ENCODE measurements at places on chromosomes 1 and 21.
A peak's percentile ranks its signal among the peaks of the same experiment; 100 is the strongest.

GRCh38 chr1:73711089-73711488, 486.9 kb downstream of the LRRIQ3 start:
- no peak for DNase-seq

GRCh38 chr1:26889551-26890466, at the start of gene GPN2:
TSS of gene GPN2 (minus strand) at chr1:26890283. CDS start at chr1:26890096, 187 bp downstream.
- DNase-seq, result peak; percentile 62

DNA sequence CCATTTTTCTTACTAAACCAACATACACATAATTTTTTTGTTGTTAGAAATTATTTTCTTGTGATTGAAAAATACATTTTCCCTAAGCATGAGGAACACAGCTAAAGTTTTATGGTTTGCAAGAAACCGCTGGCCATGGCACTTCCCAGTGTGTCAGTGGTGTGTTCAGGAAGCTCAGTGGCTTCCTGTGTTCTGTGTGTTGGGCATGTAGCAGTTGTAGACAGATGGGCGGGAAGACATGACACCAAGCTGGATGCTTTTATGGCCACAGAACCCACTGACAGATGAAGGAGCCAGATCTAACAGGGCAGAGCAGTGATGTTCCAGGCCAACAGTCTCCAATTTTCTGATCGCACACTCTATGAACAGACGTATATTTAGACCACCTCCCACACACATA, 119.8 kb downstream of the GALNT2 start:
- DNase-seq, result no peak

DNA sequence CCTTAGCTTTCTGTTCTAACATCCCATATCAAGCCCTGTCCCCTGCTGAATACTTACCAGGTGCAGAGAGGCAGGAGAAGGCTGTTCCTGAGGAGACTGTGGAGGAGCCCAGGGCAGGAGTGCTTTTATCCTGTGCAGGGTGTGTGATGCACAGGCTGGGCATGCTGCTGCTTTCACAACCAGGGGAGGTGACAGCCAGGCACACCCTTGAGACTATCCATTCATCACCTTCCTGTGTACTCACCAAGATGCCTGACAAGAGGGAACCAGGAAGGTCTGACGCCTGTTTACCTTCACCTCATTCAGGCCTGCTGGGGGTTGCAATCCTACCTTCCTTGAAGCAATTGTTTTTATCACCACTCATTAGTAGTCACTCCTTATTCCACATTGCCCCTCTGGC, at the start of gene LCE3E:
Gene LCE3E, minus strand, starts transcription at position 100 of the 400 bp plus-strand sequence. CDS start 572 bp downstream, outside the sequence.
- DNase-seq, result no peak

DNA sequence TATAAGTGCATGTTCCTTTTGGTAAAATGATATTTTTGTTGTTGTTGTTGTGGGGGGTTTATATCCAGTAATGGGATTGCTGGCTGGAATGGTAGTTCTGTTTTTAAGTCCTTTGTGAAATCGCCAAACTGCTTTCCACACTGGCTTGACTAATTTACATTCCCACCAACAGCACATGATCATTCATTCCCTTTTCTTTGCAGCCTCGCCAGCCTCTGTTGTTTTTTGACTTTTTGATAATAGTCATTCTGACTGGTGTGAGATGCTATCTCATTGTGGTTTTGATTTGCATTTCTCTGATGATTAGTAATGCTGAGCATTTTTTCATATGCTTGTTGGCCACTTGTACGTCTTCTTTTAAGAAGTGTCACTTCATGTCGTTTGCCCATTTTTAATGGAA, 188.5 kb upstream of the CHRM3 start:
- no peak for DNase-seq

DNA sequence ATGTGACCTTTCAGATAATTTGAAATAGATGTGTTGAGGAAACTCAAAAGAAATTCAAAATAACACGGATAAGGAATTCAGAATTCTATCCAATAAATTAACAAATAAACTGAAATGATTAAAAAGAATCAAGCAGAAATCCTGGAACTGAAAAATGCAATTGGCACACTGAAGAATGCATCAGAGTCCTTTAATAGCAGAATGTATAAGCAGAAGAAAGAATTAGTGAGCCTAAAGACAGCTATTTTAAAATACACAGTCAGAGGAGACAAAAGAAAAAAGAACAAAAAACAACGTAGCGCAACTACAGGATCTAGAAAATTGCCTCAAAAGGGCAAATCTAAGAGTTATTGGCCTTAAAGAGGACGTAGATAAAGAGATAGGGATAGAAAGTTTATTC, 99.6 kb upstream of the SAMSN1 start:
- DNase-seq, result no peak

DNA sequence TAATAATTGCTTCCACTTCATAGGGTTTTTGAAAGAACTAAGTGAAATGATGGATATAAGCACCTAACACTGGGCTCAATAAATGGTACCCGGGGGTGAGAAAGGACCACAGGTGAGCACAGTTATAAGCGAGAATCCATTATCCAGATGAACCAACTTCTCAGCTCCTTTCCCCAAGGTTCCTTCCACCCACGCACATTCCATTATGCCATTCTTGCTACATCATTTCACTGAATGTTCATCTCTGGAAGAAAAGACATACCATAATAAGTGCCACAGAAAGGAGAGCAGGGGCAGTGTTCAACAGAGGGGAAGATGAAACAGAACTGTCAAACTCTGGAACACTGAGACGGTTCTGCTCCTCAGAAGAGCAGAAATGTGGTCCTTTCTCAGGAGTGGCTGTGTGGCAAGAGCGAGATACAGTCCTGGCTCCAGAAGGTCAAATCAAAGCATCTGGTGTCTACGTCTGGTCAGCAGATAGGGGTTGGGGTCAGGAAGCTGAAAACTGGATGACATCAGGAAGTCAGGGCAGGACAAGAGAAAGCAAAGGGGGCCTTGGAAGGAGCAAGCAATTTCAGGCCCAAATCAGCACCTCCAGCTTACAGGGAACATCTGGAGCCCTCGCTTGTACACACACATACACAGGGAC, 255.4 kb upstream of the TMEM51 start:
- no peak for DNase-seq

GRCh38 chr1:42264511-42265190, 70.4 kb downstream of the FOXJ3 start:
- DNase-seq, result no peak

GRCh38 chr1:193069748-193070385, 10.5 kb downstream of the RO60 start:
- DNase-seq, result no peak

GRCh38 chr1:193944454-193944853, 758.0 kb upstream of the B3GALT2 start:
- DNase-seq, result no peak

DNA sequence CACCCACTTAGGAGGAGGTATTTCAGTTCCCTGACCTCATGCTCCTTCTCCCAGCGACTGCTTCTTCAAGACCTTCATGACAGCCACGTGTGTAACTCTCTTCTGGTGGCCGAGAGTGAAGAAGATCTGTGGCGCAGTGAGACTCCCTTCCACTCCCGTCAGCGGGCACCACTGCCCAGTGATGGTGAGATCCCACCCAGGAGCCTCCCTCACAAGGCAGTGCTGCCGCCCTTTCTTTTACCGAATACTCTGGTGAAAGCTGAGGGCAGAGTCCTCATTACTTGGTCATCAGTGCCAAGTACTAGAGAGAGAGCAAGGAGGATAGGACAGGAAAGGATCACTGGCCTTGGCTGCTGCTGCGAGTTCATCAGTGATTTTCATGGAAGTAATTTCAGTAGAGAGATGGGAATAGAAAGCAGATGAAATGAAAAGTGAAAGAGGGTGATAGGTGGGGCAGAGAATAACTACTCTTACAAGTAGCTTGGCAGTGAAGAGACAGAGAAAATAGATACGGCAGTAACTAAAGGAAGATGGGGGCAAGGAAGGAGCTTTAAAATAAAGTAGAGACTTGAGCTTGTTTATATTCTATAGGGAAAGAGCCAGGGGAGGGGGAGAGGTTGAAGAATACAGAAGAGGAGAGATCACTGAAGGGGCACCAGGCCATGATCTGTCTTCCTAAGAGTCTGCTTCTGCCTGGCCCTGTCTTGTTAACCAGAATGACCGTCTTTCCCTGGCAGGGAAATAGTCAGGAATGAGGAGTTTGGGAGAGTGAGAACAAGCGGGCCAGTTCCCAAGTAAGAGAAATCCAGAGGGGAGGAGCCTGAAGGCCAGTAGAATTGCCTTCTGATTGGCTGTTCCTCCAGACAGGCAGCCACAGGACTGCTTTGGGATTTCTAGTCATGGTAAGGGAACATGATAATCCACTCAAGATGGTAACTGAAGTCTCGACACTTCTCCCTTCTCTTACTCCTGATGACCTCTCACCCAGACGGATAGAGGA, 18.3 kb downstream of the HYI start:
- no peak for DNase-seq

- DNase-seq, result no peak
Observed at GRCh38 chr21:44375281-44375651, 21.8 kb downstream of the TRPM2 start.

DNA sequence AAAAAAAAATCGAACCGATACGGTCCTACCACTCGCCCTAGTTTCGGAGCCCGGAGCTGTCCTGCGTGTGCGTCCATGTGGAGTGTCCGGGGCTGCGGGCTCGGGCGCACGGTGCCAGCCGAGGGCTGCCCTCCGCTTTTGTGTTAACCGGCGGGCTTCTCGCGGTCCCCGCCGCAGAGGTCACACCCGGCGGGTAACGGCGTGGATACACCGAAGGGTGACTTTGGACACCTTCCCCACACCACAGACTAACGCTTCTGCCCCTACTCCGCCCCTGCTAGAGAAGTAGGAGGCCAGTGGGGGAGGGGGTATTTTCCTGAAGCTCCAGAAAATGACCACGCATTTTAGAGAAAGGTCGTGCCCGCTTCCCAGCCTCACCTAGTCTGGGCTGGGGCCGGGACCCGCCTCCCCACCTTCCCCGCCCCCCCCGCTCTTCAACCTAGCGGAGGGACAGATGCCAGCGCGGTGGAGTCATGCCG, 609 bp upstream of the ATF3 start:
- no peak for DNase-seq

DNA sequence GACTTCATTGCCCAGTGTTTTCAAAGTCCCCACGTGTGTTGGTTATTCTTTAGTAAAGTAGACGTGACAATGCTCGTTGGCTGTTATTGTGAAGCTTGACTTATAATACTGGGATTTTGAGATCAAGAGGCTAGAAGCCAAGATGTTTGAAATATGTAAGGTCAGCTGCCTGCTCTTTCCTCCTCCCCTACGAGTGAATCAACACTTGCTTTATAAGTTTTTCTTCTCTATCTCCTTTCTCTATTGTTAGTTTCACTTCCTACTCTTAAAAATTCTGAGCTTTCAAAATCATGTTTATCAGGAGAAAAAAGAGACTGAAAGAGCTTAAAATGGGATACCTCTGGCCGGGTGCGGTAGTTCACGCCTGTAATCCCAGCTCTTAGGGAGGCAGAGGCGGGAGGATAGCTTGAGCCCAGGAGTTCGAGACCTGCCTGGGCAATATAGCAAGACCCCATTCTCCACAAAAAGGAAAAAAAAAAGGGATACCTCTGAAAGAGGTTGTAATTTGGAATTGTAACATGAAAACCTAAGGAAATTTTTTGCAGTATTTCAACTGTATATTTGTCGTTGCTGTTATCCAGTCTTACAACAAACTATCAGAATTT, 72.0 kb downstream of the EPB41 start:
- no peak for DNase-seq

DNA sequence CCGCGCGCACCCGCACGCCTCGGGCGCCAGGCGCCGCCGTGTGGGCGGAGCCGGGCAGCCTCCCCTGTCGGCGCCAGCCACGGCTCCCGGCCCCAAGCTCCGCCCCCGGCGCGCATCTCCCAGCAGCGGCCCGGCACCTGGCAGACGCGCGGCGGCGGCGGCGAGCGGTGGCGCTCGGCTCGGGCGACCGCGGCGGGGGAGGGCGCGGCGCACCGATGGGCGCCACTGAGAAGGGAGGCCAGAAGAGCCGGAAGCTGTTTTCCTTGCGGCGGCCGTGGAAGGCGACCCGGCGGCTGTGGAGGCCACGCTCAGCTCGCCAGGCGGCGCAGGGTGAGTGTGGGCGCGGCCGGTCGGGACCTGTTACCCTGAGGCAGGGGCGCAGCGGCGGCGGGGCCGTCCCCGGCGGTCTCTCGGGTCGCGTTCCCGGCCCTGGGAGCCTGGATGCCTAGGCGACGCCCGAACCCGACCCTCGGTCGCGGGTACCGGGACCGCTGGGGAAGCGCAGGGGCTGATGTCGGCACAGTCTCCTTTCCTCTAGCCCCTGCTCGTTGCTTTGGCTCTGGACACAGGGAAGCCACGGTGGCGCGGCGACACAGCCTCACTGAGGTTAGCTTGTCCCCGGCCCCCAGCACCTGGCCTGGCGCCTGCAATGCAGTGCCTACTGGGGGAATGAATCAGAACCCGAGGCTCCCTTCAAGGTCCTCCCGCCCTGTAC, 54.9 kb upstream of the DNAJC6 start:
- DNase-seq, result peak; percentile 53

DNA sequence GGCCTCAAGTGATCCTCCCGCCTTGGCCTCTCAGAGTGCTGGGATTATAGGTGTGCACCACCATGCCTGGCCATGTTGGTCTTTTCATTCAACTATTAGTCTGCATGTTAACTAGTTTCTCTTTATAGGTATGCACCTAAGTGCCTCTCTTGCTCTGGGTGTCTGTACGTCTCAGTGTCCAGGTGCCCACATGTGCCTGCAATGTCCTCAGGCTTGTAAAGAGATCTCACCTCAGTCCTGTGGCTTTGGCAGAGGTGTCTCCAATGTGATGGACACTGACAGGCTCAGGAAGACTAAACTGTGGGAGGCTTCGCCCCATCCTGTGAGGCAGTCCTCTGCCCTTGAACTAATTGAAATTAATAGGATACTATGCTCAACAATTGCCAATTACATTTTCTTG, 526.3 kb downstream of the PTPRU start:
- DNase-seq, result no peak

GRCh38 chr1:54409156-54410142, 3.3 kb upstream of the SSBP3 start:
- no peak for DNase-seq

- no peak for DNase-seq
Observed at GRCh38 chr1:55750628-55750995, 535.4 kb upstream of the USP24 start.

DNA sequence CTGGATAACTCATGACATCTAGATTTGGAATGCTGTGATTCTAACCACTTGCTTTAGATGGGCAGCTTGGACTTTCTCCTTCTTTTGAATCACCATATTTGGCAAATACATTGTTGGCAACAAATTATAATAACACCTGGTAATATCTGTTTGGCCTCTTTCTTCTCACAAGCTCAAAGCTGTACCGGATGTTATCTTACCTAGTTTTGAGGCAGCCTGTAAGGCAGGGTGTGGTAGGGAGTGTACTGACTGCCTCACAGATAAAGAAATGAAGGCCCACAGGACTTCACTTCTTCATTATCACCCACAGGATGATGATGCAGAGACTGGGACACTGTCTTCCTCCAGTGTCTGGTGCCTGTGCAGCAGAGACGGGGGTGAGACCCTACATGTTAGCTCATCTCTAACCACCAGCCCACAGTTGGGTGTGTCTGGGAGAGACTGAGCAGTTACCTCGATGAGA, 28.5 kb downstream of the TUFT1 start:
- no peak for DNase-seq

GRCh38 chr1:93779540-93780165, 98.0 kb upstream of the BCAR3 start:
- DNase-seq, result no peak

GRCh38 chr1:66770694-66771093, 18.4 kb downstream of the DYNLT5 start:
- DNase-seq, result no peak
